ENCODE measurements at places on chromosomes 5 and 9.

GRCh38 chr9:129493002-129493705 lies 127.7 kb downstream of the C9orf50 start:
- no peak for DNase-seq

DNA sequence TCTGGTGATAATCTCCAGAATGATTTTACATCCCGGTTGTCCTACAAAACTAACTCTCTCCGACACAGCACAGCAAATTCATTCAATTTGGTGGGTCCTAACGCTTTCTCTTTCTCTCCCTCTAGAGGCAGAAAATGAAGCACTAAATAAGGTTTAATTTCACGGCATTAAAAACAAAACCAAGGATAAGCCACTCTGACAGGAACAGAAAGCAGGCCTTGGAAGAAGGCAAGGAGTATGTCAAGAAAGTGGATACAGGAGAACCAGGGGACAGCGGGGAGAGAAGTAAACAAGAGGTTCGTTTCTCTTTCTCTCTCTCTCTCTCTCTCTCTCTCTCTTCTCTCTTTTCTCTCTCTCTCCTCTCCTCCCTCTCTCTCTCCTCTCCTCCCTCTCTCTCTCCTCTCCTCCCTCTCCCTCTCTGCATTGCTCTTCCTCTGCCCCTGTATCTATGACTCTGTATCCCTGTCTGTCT lies 49.8 kb downstream of the EBF1 start:
- peak; percentile 72 for DNase-seq

- DNase-seq = no peak
These were observed 56.7 kb downstream of the TSSK1B start for GRCh38 chr5:113378081-113378480.

DNA sequence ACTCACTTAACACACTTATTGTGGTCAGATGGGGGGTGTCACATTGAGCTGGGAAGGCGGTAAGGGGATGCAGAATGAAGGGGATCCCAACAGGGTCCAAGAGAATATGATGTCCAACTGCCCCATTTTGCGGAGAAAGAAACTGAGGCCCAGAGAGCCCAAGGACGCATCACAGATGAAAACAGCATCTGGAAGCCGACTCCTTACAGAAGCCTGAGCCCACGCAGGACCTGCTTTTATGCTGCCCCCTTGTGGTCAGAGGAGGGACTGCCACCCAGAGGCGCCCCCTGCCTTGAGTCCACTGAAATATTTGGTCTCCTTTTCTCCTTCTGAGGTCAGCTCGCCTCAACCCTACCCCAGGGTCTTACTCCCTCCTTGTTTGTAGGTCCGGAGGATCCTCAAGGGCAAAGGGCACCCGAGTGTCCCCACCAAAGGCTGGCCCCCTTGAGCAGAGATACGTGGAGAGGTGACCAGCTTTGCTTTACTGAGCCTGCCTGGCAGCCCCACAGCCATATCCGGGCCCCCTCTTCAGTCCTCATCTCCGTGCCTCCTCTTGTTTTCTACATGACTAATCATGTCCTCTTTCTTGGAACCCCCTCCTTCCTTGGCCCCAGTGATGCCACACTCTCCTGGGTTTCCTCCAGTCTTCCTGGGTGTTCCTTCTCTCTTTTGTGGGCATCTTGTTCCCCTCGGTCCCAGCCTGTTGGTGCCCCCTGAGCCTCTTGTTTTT lies 30.0 kb upstream of the TTLL11 start:
- DNase-seq = peak; percentile 76

DNA sequence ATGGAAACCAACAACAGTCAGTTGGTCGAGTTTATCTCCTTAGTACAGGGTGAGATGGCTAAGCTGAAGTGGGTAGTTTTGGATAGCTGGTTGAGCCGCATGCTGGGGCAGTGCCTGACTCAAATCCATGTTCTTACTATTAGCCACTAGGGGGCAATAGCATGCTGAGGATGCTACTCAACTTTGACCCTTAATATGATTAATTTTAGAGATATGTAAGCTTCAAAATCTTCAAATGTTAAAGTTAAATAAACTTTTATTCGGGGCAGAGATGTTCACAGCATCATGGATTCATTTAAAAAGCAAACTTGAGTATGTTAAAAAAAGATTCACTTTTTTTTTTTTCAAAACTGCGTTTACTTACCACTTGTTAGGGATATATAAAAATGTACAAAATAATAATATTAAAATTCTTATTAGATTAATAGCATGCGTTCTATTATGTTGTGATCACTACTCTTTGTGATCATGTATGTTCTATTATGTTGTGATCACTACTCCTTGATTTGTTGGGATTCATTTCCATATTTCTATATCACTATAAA lies 57.0 kb downstream of the C9orf153 start:
- DNase-seq = peak; percentile 7

DNA sequence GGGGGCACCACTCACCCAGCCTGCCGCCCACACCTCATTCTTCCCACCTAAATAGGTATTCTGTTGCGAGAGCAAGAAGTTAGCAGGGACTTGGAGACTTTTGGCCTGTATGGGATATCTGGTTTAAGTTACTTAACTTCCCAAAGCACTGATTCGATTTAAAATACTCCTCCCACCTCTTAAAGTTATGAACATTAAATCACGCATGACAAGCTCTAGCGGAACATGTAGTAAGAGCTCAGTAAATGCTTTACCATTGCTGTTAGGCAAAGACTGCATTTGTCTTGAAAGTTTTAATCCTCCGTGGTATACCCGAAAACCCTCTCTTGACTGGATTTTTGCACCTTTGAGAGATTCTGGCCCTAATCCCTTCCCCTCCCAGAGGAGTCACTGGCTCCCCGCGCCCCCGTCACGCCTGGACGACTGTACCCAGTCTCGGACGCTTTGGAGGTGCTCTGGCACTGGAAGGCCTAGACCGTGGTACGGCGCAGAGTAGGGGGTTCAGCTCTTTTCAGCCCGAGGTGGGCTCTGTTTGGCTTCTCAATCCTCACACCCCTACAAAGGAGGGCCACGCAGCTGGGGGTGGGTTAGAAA lies 4.4 kb downstream of the GDNF start:
- DNase-seq = no peak

GRCh38 chr5:131685516-131686171 lies 50.6 kb upstream of the RAPGEF6 start:
- no peak for DNase-seq

DNA sequence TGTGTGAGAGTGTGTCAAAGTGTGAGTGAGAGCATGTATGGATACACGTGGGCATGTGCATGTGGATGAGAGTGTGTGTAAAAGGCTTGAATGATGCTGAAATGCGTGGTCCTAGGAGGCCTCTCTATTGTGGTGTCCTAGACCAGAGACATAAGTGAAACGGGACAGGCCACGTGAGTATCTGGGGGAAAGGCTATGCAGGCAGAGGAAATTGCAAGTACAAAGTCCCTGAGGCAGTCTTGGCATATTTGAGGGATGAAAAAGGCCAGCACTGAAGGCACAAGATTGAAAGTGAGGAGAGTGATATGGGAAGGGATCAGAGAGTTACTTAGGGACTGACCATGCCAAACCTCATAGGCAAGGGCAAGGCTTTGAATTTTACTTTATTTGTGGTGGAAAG lies 67.2 kb upstream of the CCDC152 start:
- DNase-seq = no peak

DNA sequence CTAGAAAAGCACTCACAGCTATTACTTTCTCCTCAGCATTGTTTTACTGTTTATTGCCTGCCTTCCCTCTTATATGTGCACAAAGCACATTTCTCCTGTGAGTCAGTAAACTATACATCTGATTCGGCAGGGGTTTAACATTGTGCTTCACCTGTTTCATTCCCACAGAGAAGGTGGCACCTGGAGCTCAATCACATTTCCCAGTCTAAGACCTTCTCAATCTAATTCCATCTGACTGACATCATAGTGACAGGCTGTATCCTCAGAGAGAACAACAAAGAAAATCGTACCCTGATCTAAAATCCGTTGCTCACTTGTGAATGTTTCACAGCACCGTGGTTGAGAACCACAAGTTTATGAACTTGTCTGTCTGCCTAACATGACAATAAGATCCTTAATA lies 92.4 kb upstream of the CAST start:
- no peak for DNase-seq

DNA sequence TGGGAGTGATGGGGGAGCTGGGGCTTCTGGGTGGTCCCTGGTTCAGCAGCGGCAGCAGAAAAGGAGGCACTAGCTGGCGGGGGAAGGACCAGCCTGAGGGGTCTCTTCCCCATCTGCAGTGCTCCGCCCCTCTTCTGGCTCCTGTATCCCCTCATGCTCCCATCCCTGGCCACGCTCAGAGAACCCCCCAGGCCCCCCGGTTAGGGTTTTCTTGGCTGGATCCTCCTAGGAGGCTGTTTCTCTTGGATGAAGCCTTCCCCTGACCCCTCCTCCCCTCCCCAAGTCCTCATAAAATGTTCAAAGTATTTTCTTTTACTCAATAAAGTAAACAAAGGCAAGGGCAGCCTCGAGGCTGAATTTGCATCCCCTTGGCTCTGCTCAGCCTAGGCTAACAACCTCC lies 60.8 kb downstream of the FGF18 start:
- no peak for DNase-seq

DNA sequence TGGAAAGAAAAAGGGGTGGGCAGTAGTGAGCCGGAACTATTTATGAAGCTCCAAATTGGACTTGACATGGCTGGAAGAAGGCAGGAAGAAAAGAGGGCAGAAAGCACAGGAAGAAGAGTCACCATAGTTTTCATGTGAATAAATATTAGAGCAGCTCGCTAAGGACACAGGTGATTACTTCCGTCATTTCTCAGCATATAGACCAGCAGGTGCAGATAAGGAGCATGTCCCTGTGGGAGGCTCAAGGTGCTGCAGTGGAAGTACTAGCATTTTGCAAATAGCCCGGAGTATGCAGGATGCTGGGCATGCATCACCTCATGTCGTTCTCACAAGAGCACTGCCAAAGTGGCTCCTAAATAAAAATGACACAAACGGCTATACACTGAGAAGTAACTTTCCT lies 71.3 kb upstream of the HTR4 start:
- DNase-seq = no peak

DNA sequence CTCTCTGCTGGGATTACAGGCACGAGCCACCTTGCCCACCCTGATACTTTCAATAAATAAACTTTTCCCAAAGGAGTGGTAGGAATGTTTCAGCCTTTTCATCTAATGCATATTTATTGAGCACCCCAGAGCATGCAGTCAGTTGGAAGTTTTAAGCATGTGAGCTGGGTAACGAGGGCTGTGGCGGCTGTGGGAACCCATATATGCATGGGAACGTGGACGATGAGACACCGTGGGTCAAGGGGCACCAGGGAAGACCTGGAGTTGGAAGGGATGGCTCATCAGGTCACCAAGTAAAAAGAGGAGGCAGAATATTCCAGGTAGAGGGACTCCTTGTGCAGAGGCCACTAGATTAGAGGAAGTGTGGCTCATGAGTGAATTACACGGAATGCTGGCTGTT lies 64.7 kb downstream of the ANKRD33B start:
- no peak for DNase-seq

DNA sequence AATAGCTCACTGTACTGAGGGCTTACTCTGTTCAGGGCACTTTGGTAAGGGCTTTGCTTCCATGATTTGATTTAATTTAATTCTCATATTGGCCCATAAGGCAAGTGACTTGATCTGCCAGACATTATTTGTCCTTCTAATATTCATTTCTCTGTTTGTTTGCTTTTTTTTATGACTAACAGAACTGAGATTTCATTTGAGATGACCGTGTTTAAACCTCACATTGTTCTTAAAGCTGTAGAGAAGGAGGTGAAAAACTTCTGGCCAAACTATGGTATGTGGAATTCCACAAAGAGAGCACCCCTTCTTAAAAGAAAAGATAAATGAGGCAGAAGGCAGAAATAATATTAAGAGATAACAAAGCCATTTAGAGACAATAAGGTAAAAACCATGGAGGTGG lies 775.6 kb upstream of the ACO1 start:
- no peak for DNase-seq

- no peak for DNase-seq
These were observed 22.5 kb upstream of the PSD2 start for GRCh38 chr5:139772927-139773690.

DNA sequence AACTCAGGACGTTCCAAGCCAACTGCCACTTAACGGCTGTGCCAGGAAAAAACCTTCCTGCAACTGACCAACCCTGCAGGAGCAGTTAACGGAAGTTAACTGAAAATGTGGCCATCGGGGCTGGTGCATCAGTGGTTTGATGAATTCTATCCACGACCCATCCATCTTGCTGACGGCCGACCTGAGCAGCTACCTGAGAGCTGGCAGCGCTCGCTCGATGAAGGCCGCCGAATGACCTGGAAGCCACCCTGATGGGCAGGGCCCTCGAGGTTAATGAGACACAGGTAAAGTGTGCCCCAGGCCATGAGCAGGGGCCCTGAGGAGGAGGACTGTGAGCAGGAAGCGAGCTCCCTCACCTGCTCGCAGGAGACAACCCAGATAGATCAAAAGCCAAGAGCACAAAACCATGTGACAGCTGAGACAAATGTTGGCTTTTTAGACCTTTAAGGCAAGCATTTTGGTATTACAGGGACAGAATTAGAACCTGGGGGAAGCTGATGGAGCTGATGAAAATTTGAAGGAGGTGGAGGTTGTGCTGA lies 35.3 kb upstream of the FLT4 start:
- DNase-seq = no peak

- DNase-seq = no peak
These were observed 27.1 kb downstream of the MTMR12 start for GRCh38 chr5:32285510-32286138.

GRCh38 chr9:99107421-99107820 lies 2.5 kb downstream of the TGFBR1 start:
- DNase-seq = no peak

DNA sequence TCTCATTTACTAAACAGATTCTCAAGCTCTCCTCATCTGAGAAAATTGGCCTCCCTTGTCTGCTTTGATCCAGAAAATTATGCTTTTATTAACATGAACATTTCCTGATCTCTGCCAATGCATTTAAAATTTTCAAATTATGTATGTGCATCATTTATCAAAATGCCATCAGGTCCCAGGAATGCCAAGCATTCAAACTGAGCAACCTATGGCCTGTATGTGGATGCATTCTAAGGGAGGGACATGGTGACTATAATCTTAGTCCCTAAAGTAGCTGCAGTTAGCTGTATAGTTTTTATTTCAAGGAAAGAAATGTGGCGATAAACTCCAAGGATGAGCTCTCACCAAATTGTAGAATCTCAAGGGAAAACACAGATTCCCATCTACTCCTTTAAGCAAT lies 9.7 kb upstream of the RORB start:
- DNase-seq = no peak

- no peak for DNase-seq
These were observed 68.7 kb downstream of the LNPEP start for GRCh38 chr5:97004423-97005060.

DNA sequence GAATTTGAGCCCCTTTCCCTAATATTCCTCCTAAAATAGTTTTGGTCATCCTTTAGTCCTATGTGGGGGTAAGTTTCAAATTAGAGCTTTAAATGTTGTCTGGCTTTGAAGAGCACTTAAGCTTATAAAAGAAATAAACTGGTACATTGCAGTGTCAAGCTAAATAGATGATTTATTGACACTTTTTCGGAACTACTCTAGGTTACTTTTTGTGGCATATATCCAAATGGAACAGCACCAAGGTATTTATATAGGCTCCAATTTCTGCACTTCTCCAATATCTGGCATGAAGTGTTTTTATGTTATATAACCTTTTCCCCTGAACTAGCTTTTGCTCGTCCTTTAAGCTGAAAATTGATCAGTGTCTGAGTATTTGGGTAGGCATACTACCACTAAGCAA lies 402.5 kb downstream of the NFIB start:
- DNase-seq = no peak
